ENCODE measurements at places on chromosomes 16 and 17.

DNA sequence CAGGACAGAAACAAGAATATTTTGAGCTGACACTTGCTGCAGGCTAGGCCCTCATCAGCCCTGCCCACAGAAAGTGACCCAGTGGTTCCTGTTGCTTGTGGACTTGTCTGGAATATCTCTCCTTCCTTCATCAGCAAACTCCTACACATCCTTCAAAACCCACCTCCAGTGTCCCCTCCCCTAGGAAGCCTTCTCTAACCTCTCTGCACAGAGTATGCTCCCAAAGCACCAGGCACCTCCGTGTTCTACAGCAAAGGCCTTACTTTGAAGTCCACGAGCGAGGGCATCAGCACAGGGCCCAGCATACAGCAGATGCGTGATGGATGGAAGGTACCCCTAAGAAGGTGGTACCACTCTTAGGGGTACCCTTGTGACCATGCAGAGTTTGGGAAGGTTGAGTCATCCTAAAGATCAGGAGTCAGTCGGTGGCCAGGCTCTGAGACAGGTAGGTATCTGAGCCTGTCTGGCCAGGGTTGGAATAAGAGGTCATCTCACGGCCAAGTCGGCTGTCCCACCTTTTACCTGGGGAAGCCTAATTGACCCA lies 2.0 kb downstream of the CCDC102A start:
- no peak for DNase-seq

GRCh38 chr17:17852930-17853329 lies 16.1 kb upstream of the SREBF1 start:
- DNase-seq, result no peak

DNA sequence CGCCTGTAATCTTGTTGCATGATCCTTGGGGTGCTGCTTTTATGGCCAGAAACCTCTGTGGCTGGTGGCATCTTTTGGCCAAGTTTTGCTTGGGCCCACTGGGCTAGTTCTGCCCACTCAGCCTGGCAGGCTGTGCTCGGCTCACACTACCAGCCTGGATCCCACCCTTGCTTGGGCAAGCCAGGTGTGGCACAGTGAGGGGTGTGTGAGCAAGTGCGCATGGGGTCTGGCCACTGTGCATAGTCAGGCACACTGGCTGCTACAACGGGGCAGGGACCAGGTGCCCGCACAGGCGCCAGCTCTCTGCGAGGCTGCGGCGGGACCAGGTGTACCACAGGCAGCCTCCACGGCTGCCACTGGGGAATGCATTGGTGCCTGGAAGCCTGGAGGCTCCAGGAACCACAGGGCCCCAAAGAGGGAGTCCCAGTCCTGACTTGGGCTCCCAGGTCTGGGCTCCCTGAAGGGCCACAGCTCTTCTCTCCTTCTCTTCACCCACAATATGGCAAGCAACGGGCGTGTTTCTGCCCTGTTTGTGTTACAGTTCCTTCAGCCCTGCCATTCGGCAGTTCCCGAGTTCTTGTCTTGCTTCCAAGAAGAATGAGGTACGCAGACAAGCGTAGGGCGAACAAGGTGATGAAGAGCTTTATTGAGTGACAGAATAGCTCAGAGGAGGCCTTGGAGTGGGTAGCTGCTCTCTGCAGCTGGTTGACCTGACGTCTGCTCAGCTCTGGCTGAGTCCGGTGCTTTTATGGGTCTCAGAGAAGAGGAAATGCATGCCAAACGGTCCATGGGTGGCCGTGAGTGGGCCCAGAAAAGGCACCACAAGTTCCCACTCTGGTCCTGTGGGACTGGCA lies 26.7 kb upstream of the PRM1 start:
- DNase-seq, result no peak

DNA sequence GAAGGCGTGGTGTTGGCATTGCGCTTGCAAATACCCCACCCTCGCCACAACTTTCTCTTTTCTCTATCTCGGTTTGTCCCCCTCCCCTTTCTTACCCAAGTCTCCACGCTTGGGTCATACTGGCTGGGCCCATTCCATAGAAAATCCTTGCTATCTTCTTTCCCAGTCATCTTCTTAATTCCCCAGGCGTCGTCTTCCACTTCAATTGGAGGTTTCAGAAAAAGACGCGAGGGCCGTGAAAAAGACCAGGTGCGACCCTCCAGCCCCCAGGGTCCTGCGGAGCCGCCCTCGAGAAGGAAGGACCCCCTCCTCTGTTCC lies 8.3 kb downstream of the IRX5 start:
- DNase-seq, result peak; percentile 18

DNA sequence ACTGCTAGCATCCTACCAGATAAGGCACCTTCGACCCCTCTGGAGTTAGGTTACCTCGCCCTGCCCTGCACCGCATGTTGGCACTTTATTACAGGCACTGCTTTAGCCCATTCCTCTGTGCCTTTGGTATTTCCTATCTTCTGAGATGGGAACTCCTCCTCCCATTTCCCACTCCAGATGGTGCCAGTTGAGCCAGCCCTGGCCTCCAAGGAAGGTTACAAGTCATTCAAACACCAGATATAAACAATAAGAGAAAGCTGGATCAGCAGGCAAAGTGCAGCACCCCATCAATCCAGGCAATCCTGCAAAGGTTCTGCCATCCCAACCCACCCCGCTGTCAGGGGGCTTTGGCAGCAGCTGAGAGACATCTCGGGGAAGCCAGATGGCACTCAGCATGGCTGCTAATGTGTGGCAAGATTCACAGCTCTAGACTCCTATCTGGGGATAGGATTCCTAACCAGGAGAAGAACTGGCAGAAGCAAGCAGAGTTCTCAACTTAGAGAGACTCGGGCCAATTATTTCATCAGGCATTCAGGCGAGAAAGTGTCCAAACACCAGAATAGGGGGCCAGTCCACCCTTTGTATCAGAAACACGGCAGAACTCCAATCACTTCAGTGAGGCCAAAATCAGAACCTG lies 113.0 kb downstream of the COPRS start:
- DNase-seq, result no peak

- DNase-seq, result no peak
Measured at GRCh38 chr17:16939606-16940115, 32.3 kb downstream of the TNFRSF13B start.

- DNase-seq, result no peak
Measured at GRCh38 chr16:28602529-28602928, 5.7 kb upstream of the SULT1A2 start.

DNA sequence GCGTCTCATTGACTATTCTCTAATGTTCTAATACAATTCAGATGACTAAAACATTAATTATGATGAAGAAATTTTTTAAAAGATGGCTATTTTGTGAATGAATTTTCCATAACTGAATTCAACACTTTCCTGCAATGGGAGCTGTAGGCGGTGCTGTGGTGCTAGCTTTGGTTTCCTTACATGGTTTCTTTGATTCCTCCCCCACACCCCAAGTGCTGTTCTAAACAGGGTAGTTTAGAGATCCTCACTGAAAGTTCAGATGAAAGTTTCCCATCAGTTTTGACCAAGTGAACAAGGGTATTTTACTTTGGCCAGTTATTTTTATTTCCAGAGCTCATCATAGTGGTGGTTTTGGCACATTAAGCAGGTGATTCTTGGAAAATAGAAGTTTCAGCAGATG lies 26.0 kb upstream of the MRC2 start:
- no peak for DNase-seq

DNA sequence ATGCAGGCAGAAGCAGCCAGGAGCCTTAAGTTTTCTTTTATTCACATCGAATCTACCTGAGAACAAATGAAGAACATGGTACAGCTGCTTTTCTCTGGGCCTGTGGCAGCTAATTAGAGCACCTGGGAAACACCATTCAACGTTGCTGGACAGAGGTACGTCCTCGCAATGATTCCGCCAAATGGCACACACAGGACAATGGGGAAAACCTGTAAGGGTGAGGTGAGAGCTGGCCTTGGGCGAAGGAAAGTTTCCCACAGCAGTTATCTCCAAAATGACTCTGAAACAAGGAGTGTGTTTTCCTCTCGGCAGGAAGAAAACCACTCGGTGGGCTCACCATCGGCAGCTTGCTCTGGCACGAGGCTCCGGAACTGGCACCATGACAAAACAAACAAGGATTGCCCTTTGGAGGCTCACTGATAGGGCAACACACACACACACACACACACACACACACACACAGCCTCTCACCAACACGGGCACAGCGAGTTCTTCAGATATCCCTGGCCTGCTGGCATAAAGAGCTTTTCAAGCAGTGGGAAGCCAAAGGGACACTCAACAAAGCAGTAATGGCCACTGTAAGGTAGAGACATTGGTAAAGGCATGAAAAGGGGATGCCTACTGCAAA lies 73.7 kb downstream of the ZFHX3 start:
- no peak for DNase-seq

GRCh38 chr16:27474921-27475320 lies 72.9 kb downstream of the IL21R start:
- DNase-seq, result no peak

GRCh38 chr17:32277284-32277683 lies 11.7 kb downstream of the RHBDL3 start:
- DNase-seq, result peak; percentile 74

- no peak for DNase-seq
Measured at GRCh38 chr17:19744492-19744891, 3.6 kb downstream of the ALDH3A1 start.

- DNase-seq, result peak; percentile 21
Measured at GRCh38 chr17:50201276-50201854, at the start of gene COL1A1. Gene COL1A1 (minus strand): TSS chr17:50201631. CDS start chr17:50201513, 118 bp downstream.

GRCh38 chr17:70642059-70642458 lies 472.7 kb downstream of the KCNJ2 start:
- no peak for DNase-seq

- no peak for DNase-seq
Measured at GRCh38 chr17:79495665-79496064, 115.2 kb downstream of the RBFOX3 start.

- no peak for DNase-seq
Measured at GRCh38 chr17:58019039-58019438, 12.0 kb upstream of the SRSF1 start.

DNA sequence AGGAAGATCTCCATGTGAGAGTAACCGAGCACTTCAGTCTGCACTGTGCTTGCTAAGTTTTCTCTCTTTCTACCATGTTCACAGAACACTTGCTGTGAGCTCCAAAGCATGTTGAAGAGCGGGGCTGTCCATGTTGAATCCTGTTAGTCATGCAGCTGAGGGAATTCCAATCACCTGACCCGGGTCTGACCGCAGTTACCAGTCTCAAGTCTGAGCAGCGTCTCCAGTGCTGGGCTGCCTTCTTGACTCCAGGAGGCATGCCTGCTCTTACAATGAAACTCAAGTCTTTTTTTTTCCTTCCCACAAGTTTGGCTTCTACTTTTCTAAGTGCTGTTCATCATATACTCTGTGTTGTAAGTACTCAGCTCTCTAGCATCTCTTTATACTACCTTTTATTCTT lies 44.3 kb downstream of the HOXB1 start:
- DNase-seq, result peak; percentile 51

GRCh38 chr16:29877266-29877961 lies 14.4 kb upstream of the CDIPT start:
- DNase-seq, result peak; percentile 99

GRCh38 chr17:75345514-75346167 lies 56.4 kb upstream of the SLC25A19 start:
- peak; percentile 70 for DNase-seq
